ENCODE measurements at places on chromosomes 5 and 9.

GRCh38 chr5:9209846-9210492, 335.9 kb downstream of the SEMA5A start:
- no peak for DNase-seq

DNA sequence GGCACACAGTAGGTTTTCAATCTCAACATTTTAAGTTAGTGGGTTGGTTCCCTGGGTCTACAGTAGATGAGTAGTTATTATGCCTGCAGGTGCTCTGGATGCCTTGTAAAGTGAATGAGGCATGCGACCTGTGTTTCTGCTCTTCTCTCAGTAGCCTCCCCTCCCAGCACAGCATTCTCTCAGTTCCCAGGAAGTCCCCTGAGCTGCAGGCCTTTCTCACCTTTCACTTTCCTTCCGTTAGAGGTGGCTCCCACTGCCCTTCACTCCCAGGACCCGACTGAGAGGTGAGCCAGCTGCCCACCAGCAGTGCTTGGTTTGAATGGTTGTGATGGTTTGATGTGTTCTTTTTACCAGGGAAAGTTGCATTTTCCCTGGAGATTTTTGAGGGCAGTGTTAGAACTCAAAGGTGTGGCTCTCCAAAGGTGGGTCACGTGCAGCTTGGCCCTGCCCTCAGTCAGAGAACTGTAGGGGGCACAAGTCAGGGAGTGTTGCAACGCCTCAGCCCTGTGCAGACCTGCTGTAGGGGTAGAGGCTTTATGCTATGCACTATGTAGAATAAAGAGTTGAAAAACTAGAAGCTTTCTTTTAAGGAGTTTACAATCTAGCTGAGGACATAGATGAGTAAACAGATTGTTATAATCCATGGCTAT, 173.8 kb downstream of the NTRK2 start:
- no peak for DNase-seq

DNA sequence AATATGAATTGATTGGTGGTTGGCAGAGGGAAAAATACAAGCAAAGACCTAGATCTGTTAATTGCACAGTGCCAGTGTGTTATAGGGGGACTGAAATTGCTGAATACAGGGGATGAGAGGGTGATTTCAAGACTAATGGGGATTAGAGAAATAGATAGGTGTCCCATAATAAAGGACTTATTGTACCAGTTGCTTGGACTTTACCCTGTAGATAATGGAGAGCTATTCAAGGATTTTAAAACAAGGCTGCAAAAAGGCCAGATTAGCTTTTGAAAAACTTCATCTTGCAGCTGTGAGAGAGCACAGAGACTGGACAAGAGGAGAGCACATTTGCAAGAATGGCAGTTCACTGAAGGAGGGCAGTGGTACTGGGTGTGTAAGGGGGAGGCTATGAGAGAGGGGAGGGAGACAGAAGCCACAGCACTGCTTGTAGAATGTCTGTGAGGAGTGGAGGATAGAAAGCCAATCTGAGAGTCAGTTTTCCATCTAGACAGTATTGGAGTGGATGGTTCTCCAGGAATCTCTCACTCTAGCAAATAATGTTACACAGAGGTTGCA, 28.8 kb upstream of the SCAMP1 start:
- DNase-seq: no peak

GRCh38 chr9:136729144-136729543, 13.6 kb downstream of the LCN10 start:
- no peak for DNase-seq

DNA sequence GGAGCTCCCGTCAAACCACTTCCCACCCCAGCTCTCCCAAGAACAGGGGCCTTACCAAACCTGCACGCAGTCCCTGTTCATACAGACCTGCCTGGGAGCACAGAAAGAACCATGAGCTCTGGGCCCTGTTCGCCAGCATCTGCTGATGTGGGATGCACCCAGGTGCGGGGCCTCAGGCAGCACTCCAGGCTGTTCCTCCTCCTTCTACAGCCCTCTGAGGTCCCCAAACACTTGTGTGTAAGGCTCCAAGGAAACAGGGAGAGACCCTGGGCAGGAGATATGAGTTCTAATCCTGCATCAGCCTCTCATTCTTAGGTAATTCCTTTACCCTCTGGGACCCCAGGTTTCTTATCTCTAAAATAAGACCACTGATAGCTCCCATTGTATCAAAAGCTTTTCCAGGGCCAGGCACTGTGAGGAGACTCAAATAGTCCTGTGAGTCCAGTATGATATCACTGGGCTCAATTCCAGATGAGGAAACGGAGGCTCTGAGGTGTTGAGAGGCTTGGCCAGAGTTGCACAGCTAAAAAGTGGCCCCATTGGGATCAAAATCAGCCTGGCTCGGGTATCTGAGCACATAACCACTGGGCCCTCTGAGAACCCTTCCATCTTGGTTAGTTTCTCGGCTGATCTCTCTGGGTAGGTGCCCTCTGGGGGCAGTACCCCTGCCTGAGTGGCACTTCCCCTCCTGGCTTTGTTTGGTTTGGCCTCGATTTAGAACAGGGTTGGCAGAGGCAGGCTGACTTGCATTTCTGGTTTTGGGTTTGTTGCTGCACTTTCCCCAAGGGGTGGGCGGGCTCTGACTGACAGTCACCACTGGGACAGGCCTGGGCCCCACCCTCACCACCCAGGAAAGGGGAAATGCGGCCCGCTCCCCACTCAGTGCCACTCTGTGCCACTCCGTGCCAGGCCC, 116.8 kb downstream of the RGS3 start:
- peak; percentile 85 for DNase-seq

DNA sequence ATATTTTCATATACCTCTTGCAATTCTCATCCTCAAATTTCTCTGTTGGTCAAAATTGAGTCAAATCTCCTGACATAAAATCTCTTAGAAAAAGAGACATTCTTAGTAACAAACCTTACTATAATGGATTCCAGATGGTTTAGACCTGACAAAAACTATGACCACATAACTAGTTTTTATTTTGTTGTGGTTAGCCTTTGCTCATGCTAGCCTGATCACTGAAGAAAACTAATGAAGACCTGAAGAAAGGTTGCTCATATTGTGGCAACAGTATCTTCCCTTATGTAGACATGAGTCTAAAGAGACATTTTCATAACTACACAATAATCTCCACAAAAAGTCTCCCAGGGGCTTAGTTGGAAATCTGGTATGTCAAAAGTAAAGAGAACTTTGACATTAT, 274.1 kb upstream of the TMEM161B start:
- DNase-seq: no peak

GRCh38 chr9:124726886-124727285, 44.2 kb downstream of the NR6A1 start:
- no peak for DNase-seq

GRCh38 chr5:67012171-67012570, 184.4 kb downstream of the CD180 start:
- DNase-seq: no peak

GRCh38 chr5:7667216-7667767, 183.6 kb downstream of the CFAP90 start:
- no peak for DNase-seq

GRCh38 chr9:12737871-12738270, 36.9 kb upstream of the LURAP1L start:
- no peak for DNase-seq

DNA sequence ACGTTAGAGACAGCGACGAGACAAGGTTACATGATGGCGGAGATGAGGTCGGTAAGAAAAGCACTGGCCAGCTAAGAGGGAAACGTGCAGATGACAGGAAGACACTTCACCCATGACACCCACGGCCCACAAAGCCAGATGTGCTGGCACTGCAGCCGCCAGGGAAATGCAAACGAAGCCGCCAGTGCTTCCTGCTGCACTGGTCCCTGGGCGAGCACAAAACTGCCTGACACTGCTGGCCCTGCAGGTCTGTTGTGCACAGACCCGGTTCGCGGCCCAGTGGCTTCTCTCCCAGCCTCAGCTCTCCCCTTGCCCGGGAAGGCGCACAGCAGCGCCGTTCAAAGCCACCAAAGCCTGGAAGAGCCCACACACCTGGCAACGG, 20.3 kb downstream of the QSOX2 start:
- DNase-seq: no peak

DNA sequence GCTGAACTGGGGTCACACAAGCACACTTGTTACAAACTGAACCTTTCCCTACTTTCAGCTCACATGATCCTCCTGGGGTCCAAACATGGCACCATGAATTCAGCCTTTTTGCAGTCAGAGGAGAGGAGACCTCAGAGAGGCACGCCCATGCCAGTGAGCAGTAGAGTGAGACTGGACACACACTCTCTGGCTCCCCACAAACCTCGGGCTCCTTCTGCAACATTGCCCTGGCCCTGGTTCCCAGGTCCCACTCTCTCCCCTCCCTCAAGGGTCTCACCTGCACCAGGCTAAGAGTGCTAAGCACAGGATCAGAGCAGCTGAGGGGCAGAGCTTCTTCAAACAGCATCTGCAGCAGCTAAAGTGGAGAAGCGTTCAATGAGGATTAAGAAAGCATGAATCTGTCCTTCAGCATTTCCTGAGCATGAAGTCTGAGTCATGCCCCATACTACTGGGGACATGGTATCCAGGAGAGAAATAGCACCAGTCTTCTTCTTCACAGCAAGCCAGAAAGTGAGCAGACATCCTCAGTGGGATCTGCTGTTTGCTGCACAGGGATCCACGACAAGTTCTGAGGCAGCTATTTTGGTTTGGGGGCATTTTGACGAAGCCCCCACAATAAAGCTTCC, 27.2 kb downstream of the SLC35A4 start:
- no peak for DNase-seq

DNA sequence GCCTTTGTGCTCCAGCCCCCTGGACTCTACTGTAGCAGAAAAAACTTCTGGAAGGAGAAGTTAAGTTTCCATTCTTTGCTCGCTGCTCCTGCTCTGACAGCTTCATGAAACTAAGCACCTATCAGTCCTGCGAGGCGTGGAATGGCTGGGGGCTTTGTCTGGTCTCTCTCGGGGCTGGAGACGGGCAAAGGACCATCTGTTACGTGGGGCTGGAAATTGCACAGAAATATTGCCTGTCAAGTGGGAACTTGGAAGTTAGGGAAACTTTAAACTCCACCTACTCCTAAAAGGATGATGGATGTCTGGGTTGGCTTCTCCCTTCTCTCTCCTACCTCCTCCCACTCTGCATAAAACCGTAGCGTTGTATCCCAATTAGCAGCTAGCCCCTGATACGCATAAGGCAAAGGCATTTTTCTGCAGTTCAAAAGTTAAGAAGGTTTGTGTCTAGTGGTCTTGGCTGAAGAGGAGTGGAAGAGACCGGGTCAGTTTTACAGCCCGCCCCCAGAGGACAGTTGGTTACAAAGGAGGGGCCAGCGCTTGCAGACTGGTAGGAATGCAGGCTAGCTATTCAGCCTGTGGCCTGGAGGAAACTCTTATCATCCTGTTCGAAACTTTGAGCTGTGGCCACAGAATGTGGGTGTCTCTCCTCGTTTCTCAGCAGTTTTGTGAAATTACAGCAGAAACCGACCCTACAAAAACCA, 1.3 kb downstream of the FBXL7 start:
- no peak for DNase-seq

- DNase-seq: no peak
Observed at GRCh38 chr5:142726188-142726731, 40.4 kb upstream of the FGF1 start.
